ENCODE measurements at places on chromosomes 16 and 17.

GRCh38 chr16:963913-964312 is 6.9 kb downstream of the LMF1 start:
- no peak for DNase-seq

DNA sequence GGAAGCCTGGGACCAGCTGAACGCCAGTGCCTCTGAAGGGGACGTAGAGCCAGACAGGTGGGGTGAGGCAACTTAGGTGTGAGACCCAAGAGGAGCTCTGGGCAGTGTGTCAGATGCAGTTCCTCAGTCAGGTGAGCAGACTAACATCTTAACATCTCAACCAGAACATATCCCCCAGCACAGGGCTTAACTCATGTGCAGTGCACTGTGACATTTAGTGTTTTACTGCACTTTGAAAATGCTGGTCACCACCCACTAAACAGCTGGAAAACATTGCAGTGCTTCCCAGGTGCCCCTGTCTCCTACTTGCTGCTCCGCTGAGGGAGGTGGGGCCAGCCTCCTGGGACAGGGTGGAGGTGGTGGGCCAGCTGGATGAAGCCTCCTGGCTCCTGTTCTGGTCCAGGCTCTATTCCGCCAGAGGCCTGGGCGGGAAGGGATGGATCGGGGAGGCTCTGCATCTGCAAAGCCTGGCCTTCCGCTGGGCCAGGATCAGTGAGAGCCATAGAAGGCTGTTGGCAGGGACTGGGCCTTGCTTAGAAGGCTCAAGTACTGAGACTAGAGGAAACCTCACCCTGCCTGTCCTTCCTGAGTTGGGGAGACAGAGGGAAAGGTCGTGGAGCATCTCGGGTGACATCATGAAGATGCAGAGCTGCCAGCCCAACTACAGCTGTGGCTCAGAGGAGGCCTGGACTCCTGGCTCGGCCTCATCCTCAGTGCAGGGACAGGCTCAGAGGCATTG is 7.9 kb upstream of the MRC2 start:
- DNase-seq, result no peak

DNA sequence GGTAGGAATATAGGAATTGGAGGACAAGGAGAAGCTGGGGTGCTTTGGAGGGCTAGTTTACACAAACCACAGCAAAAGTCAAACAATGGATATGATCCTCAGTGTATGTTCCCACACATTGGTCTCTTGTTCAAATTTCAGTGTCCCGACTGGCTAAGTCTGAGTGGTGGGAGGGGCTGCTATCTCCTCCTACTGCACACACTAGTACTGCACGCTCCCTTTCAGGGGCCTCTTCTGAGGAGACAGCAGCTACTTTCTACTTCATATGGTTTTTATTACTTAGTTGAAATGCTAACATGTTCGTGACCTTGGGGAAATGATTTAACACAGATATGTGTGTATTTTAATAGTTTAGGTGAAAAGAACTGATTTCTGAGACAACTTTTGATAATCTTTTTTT is 18.8 kb upstream of the KRT10 start:
- no peak for DNase-seq

GRCh38 chr16:81646561-81646960 is 132.5 kb upstream of the PLCG2 start:
- peak; percentile 20 for DNase-seq

GRCh38 chr16:82497139-82497538 is 129.6 kb upstream of the CDH13 start:
- DNase-seq, result no peak

DNA sequence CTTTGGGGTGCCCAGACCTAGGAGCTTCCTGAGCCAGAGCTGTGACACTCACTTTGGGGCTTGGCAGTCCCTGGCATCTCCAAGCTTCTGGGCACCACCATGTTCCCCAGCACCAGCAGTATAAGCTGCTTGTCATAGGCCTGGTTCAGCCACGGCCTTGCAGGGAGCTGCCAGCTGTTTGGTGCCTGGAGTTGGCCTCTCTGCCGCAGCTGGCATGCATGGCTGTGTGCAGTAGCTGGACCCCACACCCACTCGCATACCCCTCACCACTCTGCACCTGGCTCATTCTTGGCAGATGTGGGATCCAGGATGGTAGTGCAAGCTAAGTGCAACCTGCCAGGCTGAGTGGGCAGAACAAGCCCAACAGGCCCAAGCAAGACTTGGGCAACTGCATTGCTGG is 73.4 kb upstream of the BRD7 start:
- no peak for DNase-seq

DNA sequence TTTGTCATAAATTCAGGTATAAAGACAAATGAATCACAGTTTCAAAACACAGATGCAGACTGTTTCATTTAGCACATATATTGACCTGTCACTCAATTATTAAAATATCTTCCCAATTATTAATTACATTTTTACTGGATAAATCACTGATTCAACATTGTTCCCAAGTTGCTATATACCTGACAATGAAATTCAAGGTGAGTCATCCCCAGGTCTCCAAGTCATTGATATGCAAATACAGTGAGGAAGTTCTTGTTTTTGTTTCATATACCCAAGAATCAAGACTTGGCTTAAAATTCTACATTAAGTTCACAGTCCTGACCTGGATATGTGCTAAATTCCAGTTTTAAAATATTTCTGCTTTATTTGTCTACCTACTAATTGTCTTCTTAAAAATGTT is 599.3 kb upstream of the PSMD7 start:
- DNase-seq, result no peak

- DNase-seq, result no peak
Observed at GRCh38 chr17:39674702-39675389, 6.6 kb downstream of the PNMT start.

GRCh38 chr16:87806641-87807546 is 41.1 kb upstream of the KLHDC4 start:
- peak; percentile 93 for DNase-seq

DNA sequence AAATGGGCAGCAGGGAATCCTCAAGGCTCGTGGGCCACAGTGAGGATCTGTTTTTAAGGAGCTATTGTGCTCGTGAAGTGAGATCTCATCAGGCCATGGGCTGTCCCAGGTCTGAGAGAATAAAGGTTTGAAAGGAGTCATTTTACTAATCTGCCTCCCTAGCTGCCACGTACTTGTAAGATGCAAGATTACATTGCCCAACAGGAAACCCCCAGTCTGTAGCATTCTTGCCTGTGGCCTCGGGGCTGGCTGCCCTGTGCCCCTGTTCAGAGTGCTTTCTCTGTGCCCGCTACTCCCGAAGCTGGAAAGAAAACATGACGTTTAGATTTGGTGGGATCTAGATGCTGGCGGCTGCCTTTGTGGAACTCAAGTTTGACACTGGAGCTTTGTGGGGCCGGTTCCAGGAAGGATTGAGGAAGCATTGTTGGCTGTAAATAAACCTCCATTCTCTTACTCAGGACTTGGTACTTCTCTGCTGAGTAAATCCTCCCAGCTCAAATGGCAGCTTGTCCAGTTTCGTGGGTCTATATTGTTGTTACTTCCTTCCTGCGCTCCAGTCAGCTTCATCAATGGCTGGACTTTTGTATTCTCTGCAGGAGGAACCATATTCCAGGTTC is 21.2 kb downstream of the SAP30BP start:
- DNase-seq, result no peak

DNA sequence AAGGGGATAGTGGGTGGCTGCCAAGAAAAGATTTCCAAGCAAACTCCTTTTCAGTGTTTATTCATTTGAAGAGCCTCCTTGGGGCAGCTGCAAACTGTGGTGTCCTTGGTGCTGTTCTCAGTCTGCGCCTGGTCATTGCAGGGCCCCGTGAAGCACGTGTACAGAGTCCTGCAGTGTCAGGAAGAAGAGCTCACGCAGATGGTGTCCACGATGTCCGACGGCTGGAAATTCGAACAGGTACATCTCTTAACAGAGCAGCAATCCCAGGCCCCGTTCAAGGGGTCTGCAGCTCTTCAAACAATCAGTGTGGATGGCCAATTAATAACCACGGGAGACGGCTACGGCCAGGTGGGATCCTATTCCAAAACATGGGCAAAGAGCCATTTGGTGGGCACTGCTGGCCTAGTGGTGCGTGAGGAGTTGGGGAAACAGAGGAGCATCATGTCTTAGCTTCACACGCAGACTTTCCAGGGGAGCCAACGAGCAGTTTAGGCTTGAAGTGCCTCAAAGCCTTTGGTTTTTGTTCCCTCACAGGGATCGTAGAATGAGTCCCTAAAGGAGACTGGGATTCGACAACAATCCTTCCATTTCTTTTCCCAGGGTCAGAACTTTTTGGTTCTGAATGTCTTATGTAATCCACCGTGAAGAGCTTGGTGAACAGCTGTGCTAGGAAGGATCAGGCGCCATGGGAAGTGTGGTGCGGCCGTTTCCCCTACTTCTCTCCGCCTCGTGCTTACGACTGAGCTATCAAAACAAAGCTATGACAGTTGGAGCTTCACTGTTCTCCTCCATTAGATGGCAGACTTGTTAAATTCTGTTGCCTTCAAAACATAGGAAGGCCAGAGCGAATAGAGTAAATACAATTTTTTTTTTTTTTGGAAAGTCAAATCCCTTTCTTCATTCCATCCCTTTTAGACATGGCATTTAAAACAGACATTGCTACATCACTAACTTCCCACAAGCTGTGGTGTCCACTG is 12.6 kb downstream of the KCTD2 start:
- peak; percentile 31 for DNase-seq

GRCh38 chr16:51431517-51432241 is 280.6 kb upstream of the SALL1 start:
- peak; percentile 31 for DNase-seq

DNA sequence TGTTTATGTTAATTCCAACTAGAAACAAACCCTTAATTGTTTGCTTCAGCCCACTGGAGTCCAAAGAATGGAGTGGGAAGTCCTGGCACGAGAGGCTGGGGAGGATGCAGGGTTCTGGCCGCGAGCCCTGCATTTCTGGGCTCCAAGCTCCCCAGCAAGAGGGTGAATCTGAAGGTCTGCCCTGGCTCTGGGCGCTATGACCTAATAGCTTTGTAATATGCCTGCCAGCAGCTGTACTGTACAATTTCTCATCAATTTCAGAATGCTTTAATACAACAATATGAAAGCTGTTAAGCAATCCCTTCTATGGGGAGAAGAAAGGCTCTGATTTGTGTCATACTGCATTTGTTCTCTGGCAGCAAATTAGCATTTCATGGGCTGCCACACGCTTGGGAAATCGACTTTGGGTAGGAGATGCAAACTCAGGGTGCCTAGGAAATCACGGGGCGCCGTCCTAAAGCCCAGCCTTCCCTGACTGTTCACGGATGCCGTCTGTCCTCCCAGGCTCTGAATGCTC is 43.8 kb downstream of the NDEL1 start:
- DNase-seq, result no peak

DNA sequence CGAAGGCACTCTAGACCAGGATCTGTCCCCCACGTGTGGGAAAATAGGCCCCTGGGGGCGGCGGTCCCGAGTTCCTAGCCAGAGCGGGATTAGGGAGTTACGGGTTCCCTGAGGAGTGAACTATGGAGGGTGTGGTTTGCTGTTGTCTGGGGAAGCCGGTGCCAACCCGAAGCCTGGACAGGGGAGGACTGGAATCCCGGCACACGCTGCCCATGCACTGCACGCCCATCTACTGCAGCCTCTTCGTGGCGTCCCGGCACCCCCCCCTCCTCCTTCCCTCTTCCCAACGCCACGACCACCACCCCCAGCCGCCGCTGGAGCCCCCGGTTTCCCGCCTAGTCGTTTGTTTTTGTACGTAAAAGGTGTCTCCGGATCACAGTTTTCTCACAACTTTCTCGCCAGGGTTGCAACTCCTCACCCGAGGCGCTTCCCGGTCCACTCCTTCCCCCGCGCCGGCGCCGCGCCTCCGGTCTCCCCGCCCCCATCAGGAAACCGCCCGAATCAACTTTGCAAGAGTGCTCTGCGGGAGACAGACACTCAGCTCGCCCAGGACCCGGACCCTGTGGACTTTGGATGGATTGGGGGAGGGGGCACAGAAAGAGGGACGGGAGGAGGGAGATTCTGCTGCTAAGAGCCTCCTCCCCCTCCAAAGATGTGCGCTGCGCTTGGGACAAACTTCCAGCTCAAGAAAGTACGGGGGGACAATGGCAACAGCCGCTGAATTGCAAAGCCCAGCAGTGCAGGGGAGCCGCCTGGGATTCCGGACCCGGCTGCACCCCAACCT is 1.4 kb upstream of the LHX1 start:
- no peak for DNase-seq

DNA sequence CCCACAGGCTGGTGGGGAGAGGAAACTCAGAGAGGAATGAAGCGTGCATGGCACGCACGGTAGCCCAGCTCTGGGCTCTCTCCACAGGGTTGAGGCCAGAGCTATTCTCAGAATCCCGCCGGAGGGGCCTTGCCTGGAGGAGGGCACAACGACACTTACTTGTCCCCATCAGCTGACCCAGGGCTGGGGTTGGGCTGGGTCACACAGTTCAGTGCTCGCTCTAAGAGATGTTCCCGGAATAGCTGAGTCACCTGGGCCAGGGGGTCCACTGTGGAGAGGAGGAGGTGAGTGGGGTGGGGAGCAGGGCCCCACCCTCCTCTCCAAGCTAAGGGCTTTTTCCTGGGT is 21.8 kb downstream of the SREBF1 start:
- no peak for DNase-seq

DNA sequence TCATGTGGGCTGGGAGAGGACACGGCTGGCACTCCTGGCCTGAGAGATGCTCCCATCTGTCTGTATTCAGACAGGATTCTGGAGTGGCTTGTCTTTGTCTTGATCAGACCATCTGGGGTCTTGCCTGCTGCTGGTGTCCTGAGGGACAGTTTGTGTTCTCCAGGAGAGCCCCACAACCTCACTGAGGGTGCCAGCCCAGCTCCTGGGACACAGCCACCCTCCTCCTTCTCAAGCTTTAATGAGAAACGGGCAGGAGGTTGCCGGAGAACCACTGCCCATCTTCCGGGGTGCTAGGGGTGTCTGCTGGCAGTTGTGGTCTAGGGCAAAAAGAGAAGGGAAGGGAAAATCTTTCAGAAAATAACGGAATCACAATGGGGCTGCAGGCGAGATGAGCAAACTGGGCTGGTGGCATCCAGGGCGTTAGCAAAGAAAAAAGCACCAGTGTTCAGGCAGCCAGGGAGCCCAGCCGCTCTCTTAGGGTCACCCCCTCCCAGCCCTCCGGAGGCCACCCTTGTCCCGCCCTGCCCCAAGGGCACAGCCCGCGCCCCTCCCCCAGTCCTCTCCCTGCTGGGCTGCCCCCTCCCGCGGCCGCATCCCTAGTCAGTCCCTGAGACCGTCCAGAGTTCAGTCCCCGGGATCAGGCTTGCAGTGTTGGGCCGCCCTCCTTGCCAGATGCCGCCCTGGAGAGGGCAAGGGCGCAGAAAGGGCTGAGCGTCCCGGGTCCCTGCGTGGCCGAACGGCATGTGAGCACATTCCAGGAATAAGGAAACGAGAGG is 824.7 kb downstream of the KCNJ18 start:
- DNase-seq, result no peak

- no peak for DNase-seq
Observed at GRCh38 chr17:65438708-65439294, 122.6 kb downstream of the AXIN2 start.

DNA sequence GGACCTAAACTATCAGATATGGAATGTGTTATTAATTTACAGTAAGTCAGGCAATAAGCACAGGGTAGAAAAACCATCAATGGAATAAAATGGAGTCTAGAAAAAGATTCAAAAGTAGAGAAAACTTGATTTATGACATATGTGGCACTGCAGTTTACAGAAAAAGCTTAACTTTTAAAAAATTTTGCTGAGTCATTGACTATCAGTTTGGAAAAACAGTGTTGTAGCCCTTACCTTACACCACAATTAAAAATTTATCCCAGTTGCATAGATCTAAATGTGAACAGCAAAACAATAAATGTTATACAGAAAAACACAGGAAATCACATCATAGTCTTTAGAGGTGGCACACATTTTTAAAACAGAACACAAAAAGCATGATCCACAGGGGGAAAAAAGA is 108.5 kb downstream of the USP22 start:
- peak; percentile 35 for DNase-seq
